ENCODE measurements at places on chromosomes 12 and 14.

GRCh38 chr12:32229971-32230612, 123.4 kb downstream of the BICD1 start:
- no peak for DNase-seq

DNA sequence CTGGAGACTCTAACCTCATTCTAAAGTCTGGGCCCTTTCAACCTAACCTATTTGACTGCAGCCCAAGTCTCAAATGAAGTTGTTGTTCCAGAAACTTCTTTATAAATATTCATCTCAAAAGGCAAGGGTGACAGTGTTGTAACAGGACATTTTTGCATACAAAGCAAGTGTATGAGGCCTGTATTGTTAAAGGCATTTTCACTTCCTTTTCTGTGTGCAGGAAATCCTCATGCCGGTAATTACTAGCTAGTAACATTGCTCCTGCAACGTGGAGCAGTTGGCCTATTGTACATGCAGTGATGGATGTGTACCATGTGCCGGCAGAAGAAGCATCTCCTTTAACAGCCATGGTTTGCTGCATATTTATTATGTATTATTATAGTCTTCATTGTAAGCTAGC, 156.5 kb upstream of the RMST start:
- no peak for DNase-seq

DNA sequence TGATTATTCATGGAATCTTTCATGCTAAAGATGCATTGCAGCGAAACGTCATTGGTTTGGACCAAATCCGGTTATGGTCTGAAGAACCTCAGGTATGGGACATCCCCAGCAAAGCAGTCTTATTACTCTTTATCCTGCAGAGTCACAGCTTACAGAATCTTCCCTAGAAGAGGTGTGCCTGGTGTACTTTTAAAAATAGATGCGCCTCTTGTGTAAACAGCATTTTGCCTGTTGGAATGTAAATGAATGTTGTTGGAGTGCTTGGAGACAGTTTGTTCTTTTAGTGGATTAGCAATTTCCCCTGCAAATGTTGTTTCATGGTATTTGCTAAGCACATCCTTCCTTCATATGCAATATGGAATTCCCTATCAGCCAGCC, 242.5 kb downstream of the ZFP36L1 start:
- DNase-seq = no peak

GRCh38 chr14:54467280-54467679, 21.5 kb downstream of the GMFB start:
- DNase-seq = no peak

GRCh38 chr12:126451809-126452208, 1386.6 kb downstream of the AACS start:
- no peak for DNase-seq

- no peak for DNase-seq
Measured at GRCh38 chr14:28762303-28762954, 4.2 kb upstream of the FOXG1 start.

GRCh38 chr12:11758510-11759493, 109.3 kb downstream of the ETV6 start:
- DNase-seq = no peak

- no peak for DNase-seq
Measured at GRCh38 chr12:110739894-110740293, 2.8 kb downstream of the PPP1CC start.

DNA sequence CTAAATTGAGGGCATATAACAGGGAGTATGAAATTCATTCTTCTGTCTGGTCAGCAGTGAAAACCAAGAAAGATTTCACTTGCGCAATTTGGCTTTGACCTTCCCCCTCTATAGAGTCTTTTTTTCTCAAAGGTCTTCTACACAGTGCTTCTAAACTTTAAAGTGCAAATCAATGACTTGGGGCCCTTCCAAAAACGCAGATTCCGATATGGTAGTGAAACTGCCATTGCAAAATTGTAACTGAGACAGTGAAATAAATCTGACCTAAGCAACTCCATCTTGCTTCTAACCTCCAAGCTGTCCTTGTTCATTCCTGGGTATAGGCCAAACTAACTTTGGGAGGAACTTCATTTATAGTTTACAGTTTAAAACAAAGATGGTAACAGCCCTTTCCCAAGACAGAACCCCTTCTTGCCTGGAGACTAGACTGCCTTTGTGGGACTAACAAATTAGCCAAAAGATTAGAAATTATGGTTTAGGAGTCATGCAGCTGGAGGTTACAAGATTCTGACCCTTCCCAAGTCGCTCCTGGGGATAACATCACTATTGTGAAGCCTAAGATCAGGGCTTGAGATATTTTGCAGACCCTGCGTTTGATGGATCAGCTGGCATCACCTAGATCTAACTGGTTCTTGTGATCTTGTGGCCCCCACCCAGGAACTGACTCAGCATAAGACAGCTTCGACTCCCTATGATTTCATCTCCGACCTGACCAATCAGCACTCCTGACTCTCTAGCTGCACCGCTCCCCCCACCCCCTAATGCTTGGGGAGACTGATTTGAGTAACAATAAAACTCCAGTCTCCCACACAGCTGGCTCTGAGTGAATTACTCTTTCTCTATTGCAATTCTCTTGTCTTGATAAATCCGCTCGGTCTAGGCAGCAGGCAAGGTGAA, 5.0 kb downstream of the SLC25A21 start:
- peak; percentile 59 for DNase-seq

- DNase-seq = peak; percentile 2
Measured at GRCh38 chr14:47935332-47935731, 259.9 kb upstream of the MDGA2 start.

DNA sequence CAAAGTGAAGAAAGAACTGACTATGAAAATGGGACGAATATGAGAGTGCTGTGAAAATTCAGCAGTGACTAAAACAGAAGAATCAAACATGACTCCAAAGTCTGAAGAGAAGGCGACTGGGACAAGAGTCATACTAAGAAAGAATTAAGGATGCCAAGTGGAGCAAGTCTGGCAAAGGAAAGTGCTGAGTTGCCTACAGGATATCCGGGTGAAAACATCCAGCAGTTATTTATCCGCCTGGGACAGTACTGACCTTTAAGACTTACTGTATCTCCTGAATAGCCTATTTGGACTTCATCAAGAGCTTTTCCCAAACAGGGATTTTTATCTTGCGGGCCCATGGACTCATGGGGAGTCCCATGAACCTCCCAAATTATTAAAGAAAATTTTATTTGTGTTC, 41.1 kb downstream of the KICS2 start:
- no peak for DNase-seq

DNA sequence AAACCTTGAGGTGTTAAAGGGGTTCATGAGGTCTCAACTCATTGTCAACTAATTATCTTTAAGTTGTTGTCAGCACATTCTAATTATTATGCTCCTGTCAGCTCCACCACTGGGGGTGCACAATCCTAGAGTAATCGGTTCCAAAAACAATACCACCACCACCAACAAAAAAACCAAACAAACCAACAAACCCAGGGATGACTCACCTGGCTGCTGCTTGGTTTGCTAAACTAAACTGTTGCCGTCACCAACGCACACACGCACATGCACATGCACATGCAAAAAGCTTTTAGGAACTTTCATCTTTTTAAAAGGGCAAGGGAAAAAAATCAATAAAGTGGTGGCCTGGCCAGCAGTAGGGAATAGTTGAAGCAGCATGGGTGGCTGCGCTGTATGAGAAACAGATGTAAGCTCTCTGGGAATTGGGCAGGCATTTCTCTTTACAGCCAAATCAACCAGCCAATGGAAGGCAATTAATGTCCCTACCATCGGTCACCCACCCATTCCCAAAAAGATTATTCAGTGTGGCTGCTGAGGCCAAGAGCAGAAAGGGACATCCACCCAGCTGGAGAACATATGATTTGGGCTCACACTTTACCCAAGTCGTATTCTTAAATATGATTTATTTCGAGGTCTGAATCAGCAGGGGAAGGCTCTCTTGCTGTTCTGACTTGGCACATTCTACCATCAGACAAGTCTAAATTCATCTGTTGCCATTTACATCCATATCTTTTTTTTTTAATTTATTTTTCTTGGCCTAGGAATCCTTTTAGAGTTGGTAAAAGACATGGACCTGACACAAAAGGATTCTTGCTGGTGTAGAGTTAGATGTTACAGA, 20.0 kb downstream of the TMEM30B start:
- no peak for DNase-seq

DNA sequence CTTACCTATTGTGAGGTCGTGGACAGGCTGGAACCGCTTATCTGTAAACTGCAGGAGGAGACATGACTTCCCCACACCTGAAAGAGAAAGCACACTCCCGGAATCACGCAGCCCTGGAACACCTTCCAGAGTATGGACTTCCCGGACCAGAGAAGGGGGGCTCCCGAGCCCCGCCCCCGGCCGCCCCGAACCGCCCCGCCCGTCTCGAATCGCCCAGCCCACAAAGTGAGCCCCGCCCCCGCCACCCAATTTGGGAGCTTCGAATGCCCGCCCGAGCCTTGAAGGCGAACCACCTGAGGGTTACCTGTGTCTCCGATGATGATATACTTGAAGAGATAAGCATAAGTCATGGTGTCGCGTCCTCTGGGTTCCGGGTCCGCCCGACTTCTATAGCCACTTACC, 235 bp downstream of the RAB2B start:
- DNase-seq = no peak

DNA sequence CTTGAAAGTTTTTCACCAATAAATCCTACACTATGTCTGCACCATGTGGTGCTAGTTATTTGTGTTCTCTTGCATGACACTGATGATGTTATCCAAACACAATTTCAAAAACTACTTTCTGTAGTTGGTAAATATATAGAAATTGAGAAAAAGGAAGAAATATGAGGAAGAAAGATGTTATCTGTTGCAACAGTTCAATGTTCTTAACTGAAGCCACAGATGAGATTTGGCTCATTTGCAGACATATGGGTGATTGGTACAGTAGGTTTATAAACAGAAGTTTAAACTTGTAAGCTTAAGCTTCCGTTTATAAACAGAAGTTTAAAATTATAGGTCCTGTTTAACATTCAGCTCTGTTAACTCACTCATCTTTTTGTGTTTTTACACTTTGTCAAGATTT, at the start of gene CLEC12A:
TSS of gene CLEC12A (plus strand) at position 229 of the 400 bp plus-strand sequence. CDS start 188 bp downstream, outside the sequence.
- peak; percentile 66 for DNase-seq

DNA sequence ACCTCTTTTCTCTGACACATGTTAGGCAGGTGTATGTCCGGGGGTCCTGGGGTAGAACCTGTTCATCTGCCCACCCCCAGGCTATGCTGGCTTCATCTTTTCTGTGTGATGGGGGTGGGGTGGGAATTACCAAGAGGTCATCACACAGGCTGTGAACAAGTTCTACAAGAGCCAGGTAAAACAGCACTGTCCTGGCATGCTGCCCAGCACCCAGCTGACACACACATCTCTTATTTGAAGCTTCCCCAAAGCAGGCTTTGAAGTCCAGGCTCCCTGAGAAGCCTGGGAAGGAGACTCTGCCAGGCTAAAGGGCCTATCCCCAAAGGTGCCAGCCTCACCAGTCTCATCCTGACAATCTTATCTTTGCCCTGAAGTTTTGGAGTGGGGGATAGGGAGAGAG, 141.1 kb downstream of the ALG10 start:
- DNase-seq = no peak

DNA sequence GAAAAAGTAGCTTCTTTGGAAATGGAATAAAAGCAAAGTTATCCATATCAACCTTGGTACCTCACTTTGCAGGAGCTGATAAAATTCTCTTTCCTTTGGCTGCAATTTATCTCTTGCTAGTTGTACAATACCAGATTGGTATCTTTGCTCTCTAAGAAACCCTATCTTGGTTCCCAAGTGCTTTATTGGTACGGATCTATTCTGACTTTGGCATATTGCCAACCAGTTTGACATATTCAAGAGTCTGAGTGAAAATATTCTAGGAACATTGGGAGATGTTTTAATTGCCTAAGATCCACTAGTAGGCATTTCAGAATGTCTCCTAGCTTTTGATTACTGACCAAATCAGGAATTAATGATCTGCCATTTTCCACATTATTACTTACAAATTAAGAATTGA, 167.2 kb upstream of the ATP2B1 start:
- DNase-seq = no peak

DNA sequence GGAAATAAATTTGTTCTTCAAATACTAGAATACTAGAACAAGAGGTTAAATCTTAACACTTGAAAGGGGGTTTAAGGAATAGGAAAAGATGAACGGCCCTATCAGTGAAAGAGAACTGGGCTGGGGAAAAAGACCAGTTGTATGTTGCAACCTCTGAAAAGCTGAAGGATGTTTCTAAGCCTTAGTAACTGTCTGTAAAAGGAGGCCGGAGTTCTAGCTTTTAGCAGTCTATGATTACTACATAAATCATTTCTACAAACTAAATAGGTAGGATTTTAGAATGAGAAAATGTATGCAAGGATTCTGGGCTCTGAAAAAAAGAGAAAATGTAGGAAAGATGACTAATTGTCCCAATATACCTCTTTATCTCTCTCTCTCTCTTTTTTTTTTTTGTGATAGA, 4.9 kb downstream of the CERS5 start:
- peak; percentile 29 for DNase-seq

- DNase-seq = peak; percentile 78
Measured at GRCh38 chr12:110741341-110742095, 1.2 kb downstream of the PPP1CC start.

DNA sequence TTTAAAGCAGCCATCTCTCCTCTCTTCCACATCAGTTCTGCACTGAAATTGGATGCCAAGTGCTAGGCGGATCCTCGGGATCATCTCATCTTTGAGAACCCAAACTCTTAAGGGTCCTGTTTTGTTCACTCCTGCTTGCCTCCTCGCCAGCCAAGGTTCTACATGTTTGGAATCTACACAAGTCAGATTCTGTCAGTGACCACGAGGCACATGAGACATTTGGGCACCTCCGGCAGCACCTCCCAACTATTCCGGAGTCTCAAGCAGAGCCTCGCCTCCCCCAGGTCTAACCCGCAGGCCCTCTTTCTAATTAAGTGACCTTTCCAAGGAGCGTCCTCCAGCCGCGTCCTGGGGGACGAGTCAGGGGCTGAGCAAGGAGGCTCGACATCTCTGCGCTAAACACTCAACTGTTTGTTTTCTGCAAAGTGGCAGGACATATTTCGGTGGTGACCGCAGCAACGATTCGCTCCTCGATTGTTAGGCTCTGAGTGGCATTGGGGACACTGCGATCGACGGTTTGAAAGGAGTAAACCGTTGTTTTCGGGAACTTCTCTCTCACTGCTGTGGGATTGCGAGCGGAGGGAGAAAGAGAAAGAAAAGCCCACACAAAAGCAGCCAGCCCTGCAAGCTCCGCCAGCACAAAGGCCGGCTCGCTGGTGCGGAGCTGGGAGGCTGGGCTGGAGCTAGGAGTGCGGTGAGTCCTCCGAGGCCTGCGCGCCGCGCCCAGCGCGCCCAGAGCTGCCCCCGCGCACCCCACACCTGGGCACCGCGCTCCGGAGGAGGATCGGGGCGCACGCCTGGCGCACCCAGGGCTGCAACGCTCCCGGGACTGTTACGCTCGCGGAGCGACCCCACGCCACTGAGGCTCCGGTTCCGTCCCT, 640 bp downstream of the ARMH4 start:
- peak; percentile 36 for DNase-seq

DNA sequence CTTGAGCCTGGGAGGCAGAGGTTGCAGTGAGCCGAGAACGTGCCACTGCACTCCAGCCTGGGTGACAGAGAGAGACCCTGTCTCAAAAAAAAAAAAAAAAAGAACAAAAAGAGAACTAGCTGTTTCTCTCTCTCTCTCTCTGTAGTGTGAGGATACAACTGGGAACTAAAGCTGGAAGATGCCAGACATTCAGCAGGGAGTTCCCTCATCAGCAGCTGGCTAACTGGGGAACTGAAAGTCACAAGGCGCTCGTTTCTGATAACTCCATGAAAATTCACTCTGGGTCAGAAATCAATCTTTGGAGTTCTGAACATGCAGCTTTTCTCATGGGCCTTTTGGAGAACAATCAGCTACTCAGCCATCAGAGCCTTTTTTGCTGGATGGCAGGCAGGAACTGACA, 43.5 kb upstream of the MAP1LC3B2 start:
- no peak for DNase-seq

GRCh38 chr12:75581515-75581914, 70.1 kb upstream of the KRR1 start:
- DNase-seq = no peak

GRCh38 chr12:51819736-51820525, 28.6 kb downstream of the FIGNL2 start:
- no peak for DNase-seq

All from hematopoietic multipotent progenitor cell treated with erythropoietin and hydrocortisone succinate and interleukin-3 and kit ligand, for 6 days (in vitro differentiated cells).